ENCODE measurements at places on chromosomes 11 and 22.

DNA sequence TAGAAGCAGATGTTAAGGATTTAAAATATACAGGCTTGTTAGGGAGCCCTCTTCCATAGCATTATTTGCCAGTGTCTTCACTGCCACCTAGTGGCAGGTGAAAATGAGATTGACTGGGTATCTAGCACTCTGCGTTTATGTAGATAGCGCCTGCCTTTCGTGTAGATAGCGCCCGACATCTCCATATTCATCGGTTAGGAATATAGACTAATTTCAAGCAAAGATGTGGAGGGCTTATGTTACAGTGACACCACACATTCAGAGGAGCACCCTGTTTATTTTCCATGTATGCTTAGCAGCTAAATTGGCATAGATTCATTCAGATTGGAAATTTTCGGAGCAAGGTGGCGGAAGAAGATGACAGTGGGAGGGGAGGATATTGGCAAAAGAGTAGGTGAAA is 72.0 kb downstream of the SLC5A12 start:
- peak; percentile 62 for DNase-seq

- DNase-seq, result no peak
Observed at GRCh38 chr11:17347676-17348075, 3.9 kb upstream of the NCR3LG1 start.

DNA sequence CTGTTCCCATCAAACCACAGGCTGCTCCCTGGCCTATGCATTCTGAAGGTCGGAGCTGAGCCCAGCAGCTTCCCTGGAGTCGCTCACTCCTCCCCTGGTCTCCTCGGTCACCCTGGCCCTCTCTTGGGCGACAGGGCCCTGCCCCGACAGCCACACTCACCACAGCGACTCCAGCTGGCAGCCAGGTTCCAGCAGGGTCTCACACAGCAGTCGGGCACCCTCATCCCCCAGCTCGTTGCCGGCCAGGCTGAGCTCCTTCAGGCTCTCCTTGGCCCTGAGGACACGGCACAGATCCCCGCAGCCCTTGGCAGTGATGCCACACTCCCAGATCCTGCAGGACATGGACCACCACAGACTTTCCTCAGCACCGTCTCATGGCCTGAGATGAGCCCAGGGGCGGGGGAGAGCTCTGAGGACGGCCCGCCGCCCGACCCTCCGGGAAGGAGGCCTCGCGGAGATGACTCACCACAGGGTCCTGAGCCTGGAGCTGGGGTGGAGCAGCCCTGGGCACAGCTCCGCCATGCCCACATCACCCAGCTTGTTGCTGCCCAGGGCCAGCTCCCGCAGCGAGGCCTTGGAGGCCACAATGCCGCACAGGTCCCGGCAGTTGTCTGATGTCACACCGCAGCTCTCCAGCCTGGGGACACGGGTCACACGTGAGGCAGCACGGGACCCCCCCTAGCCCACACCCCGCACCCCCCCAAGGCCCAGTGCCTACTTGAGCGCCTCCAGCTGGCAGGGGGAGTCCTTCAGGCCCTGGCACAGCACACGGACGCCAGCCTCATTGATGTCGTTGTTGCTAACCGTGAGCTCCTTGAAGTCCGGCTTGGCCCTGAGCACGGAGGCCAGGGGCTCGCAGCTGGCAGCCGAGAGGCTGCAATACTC is 8.5 kb downstream of the RNH1 start:
- DNase-seq, result no peak

DNA sequence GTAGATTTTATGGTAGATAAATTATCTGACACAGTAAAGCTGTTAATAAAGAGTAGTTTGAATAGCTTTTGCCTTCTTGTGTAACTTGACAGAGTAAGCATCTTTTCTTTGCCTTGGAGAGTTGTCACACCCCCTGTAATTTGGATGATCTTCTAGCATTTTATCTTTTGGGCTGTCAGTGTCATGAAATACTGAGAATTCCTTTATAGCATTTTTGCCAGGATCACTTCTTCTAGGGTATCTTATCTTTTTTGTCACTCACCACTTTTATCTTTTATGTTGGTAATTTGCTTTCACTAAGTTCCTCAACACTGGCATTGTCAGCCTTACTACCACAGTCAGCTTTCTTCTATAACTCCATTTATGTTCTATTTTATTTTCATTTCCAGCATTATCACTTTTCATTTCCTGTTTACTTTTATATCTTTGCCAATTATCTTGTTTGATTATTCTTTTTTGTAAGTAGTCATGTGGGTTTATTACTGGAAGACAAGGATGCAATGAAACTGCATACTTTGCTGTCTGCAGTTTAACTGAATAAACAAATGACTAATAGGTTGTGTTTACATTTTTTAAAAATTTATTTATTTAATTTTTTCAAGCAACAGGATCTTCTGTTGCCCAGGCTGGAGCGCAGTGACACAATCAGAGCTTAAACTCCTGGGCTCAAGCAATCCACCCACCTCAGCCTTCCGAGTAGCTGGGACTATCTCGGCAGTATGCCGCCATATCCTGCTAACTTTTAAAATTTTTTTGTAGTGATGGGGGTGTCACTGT is 28.1 kb upstream of the ACAT1 start:
- DNase-seq, result no peak

GRCh38 chr11:67496113-67496512 is 9.1 kb downstream of the PITPNM1 start:
- no peak for DNase-seq

DNA sequence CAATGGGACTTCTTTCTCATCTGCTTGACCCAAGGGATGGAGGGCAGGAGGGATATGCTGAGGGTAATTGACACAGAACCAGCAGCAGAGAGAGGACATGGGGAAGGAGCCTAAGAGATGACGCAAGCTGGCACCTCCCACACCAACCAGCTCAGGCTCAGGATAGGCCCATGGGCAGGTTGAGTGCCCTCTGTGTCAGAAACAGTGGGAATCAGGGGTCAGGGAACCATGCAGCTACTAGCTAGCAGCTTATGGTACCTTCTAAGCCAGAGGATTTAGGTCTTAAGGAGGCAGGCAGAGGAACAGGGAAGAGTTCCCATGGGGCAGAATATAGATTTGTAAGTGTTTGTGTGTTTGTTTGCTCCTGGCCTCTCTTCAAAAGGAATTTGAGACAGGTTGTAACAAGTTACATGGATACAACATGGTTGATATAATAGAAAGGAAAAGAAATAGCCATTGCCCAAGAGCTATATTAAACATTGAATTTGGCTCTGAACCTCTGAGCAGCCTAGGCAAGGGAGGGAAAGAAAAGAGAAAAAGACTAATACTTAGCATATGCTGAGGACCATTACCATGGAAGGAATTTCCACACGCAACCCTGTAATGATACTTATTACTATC is 39.9 kb upstream of the NAV2 start:
- no peak for DNase-seq

DNA sequence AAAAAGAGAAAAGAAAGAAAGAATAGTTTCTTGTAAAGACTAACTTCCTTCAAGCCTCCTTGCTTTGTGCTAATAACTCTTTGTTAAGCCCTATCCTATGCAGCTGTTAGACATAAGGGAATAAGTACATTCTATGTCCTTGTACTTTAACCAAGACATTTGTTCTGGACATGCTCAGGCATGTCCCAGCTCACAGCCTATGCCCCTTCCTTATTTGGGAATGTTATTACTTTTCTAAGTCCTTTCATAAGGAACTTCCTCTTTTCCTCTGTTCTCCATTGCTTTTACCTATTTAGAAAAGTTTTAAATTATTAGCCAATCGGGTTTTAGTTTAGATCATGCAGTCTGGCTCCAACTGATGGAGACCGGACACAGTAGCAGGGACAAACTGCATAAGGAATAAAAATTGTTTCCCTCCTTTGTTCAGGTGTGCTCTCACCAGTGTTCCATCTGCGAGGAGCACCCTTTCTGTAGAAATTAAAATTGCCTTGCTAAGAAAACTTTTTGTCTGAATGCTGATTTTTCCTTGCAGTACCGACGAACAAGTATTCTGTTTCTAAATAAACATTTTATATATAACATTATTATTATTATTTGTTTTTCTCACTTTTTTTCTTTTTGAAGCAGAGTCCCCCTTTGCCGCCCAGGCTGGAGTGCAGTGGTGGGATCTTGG is 21.6 kb upstream of the SPINDOC start:
- DNase-seq, result no peak

- DNase-seq, result no peak
Observed at GRCh38 chr22:27542602-27543001, 259.0 kb downstream of the MN1 start.

- no peak for DNase-seq
Observed at GRCh38 chr11:2409126-2409525, 8.6 kb downstream of the TSSC4 start.

DNA sequence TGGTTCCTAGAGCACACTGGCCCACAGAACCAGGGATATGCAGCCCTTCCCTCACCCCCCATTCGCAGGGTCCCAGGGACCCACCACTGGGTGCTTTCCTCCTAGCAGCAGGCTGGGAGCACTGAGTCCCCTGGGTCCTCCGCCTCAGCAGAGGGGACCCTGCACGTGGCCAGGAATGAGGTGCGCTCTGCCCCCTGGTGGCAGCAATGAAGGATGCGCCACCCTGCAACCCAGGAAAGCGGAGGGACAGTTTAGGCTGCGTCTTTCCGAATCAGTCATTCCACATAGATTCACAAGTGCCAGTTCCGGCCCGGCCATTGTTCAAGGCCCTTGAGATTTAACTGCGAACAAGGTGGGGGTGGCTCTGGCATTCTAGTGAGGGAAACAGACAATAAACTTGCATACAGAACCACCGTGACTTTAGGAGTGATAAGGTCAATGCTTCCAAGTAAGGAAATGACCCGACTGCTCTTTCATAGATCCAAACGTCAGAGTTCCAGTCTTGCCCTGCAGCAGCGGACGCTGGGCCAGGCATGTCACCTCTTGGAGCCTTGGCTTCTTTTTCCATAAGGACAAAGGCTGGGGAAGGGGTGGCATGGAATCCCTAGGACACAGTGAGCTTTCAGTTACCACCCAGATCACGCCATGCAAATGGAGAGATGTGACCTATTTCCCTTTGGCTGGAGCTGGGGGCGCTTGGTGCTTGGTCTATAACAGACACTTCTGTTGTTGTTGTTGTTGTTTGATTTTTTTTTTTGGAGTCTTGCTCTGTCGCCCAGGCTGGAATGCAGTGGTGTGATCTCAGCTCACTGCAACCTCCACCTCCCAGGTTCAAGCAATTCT is 7.7 kb downstream of the RIN1 start:
- DNase-seq, result peak; percentile 82

DNA sequence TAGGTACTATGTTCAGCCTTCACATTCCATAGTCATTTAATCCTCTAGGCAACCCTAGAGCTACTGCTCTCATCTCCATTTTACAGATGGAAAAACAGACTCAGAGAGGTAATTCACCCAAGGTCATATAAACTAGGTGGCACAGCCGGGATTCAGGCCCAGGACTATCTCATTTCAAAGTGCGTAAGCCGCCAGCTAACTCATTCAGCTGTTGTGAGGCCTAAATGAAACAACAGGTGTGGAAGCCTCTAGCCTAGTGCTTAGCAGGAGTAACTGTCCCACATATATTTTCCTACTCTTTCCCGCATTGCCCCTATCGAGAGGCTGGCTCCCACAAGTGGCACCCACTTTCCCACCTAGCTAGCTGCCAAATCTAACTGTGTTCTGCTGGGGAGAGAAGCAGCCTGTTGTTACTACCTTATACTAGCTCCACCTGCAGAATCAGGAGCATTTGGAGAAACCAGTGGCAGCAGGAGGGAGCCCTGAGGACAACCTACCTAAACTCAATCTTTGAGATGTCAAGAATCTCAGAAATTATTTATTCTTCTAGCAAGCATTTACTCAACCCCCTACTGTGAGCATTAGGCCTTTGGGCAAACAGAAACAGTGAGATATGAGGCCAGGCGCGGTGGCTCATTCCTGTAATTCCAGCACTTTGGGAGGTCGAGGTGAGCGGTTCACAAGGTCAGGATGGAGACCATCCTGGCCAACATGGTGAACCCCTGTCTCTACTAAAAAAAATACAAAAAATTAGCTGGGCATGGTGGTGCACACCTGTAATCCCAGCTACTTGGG is 20.9 kb downstream of the PRG3 start:
- DNase-seq, result no peak

- DNase-seq, result no peak
Observed at GRCh38 chr11:109586789-109587188, 164.8 kb downstream of the C11orf87 start.
